ENCODE measurements at places on chromosomes 1 and 21.

GRCh38 chr1:228096416-228097332 is 6.5 kb downstream of the C1orf35 start:
- H3K27ac ChIP-seq = no peak overlapping the region
- H3K4me3 ChIP-seq = no peak overlapping the region
- no peak for DNase-seq
- peaks cover 18% of the 10 kb centered on the region for H3K27me3 ChIP-seq
- peaks cover 25% of the 10 kb centered on the region for H3K4me1 ChIP-seq

DNA sequence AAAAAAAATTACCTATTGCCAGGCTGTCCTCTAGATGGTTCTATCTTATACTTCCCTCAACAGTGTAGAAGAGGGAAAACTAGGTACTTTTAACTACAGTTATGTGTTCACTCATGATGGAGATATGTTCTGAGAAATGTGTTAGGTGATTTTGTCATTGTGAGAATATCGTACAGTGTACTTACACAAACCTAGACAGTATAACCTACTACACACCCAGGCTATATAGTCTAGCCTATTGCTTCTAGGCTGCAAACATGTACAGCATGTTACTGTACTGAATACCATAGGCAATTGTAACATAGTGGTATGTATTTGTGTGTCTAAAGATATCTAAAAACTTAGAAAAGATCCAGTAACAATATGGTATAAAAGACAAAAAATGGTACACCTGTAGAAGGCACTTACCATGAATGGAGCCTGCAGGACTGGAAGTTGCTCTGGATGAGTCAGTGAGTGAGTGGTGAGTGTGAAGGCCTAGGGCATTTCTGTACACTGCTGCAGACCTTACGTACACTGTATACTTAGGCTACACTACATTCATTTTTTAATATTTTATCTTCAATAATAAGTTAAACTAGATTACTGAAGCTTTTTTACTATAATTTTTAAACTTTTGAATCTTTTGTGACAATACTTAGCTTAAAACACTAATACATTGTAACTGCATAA is 13.2 kb downstream of the MGST3 start:
- no peaks in the 10 kb centered on the region for H3K4me1 ChIP-seq
- no peak for DNase-seq
- no peaks in the 10 kb centered on the region for H3K27me3 ChIP-seq
- no peak overlapping the region for H3K4me3 ChIP-seq
- no peak overlapping the region for H3K27ac ChIP-seq

DNA sequence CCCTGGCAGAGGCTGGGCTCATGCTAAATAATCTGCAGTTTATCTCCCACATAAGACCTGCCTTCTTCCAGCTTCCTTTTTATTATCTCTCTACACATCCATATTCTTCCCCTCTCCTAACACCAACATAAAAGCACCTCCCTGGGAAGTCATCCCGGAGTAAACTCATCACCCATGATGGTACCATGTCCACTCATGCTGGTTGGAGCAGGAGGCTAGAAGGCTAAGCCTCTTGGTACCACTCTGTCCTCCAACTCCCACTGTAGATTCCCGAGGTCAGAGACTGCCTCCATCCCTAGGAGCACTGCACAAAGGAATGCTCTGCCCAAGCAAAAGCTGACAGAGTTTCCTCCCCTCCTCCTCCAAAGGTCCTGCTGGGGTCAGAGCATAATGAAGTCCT is 4.2 kb downstream of the DENND2D start:
- H3K36me3 ChIP-seq = peaks cover 15% of the 10 kb centered on the region
- DNase-seq = no peak
- H3K27ac ChIP-seq = no peak overlapping the region
- peaks cover 24% of the 10 kb centered on the region for H3K27me3 ChIP-seq
- peaks cover 56% of the 10 kb centered on the region for H3K4me1 ChIP-seq

- H3K36me3 ChIP-seq = peaks cover 41% of the 10 kb centered on the region
- peaks cover 15% of the 10 kb centered on the region for H3K4me1 ChIP-seq
- peak overlapping the region; percentile 49 for H3K4me3 ChIP-seq
- no peak for DNase-seq
Observed at GRCh38 chr1:54604572-54605370, 18.6 kb downstream of the FAM151A start.

GRCh38 chr1:219076326-219076937 is 97.2 kb upstream of the LYPLAL1 start:
- no peaks in the 10 kb centered on the region for H3K4me1 ChIP-seq
- H3K27me3 ChIP-seq = peaks cover 2% of the 10 kb centered on the region
- no peak overlapping the region for H3K4me3 ChIP-seq
- no peaks in the 10 kb centered on the region for H3K36me3 ChIP-seq

GRCh38 chr1:70427976-70428375 is 16.9 kb downstream of the CTH start:
- no peak for DNase-seq
- H3K4me3 ChIP-seq = no peak overlapping the region
- peaks cover 4% of the 10 kb centered on the region for H3K27me3 ChIP-seq

GRCh38 chr1:53371121-53371666 is 43.3 kb upstream of the LRP8 start:
- H3K27ac ChIP-seq = no peak overlapping the region
- DNase-seq = no peak
- no peak overlapping the region for H3K4me3 ChIP-seq
- no peaks in the 10 kb centered on the region for H3K4me1 ChIP-seq
- H3K36me3 ChIP-seq = no peaks in the 10 kb centered on the region
- no peaks in the 10 kb centered on the region for H3K27me3 ChIP-seq

DNA sequence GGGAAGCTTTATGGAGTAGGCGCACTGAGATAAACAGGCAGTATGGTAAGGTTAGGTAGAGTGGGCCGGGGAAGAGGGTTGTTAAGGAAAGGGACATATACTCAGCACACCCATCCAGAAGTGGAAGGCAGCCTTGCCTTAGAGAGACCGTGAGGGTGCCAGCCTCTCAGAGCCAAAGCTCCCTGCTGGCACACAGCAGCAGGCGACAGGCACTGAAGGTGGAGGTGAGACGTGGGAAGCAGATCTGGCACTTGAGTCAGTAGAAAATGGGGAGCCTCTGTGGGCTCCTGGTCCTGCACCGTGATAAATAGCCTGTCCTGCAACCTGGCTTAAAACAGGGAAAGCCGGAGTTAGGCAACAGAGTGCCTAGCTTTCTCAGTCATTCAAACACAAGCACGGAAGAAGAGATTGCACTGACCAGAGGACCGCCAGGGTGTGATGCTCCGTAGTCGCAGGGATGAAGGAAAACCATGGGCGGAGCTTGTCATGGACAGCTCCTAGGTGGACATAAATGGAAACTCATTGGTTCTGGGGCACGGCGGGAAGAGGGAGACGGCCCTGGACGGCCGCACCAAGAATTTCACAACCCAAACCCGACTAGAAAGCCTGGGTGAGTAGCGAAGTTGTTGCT is 15.5 kb downstream of the KCNK1 start:
- H3K36me3 ChIP-seq = no peaks in the 10 kb centered on the region
- H3K4me3 ChIP-seq = no peak overlapping the region
- no peaks in the 10 kb centered on the region for H3K4me1 ChIP-seq
- no peaks in the 10 kb centered on the region for H3K27me3 ChIP-seq

DNA sequence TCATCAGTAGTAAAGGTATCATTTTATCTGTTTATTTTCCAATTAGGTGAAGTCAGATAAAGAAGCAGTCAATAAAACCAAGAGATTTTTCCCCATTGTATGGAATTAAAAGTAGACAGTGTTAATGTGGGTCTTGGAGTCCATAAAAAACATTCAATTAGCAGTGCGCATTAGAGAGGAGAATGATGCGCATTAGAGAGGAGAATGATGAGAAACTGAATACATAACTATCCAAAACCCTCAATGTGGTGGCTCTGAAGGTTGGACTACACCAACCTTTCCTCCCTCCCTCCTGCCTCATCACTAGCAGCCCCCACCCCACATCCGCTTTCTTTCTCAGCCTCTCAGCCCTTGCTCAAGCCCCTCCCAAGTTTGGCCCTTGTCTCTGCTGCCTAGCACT is 99.5 kb downstream of the DAB1 start:
- no peak for DNase-seq
- no peak overlapping the region for H3K4me3 ChIP-seq
- H3K36me3 ChIP-seq = no peaks in the 10 kb centered on the region
- H3K27ac ChIP-seq = no peak overlapping the region

DNA sequence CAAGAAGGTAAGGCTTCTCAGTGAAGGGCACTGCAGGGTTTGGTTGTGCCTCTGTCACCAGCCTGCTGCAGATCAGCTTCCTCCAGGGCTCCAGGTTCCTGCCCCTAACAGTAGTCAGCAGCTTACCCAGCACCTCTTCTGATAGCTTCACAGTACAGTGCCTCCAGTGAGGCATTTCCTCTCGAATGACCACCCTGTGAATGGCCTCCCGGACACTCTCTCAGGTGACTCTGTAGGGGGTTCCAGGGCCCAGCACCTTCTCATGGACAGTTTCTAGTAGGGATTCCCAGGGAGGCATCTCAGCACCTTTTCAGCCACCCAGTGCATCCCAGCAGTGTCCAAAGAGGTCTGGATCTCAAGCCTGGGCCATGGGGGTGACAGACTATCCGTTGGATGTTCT is 28.4 kb downstream of the USP48 start:
- no peak for DNase-seq
- H3K27me3 ChIP-seq = peaks cover 2% of the 10 kb centered on the region
- no peak overlapping the region for H3K4me3 ChIP-seq
- H3K36me3 ChIP-seq = peaks cover 7% of the 10 kb centered on the region

Measured in endothelial cell (in vitro differentiated cells).